Osteocyte (in vitro differentiated cells): ENCODE measurements at places on chromosomes 1 and 21. TPM values are rescaled to one million over a fixed set of nuclear protein-coding genes. Genes with fewer than 3 reads are reported as not detected.
A peak's percentile ranks its signal among the peaks of the same experiment; 100 is the strongest.

HLX gene
- total RNA-seq = 0.54 and 1.5 TPM in 2 replicates

CCDC28B gene
- total RNA-seq = 24.0 and 29.9 TPM in 2 replicates

OR2W3 gene
- 0.52 and 0.75 TPM in 2 replicates for total RNA-seq

RHD gene
- not detected in 2 replicates for total RNA-seq

TAS1R1 gene
- not detected in 2 replicates for total RNA-seq

SLC44A5 gene
- 0.21 and 0.44 TPM in 2 replicates for total RNA-seq

PRAMEF6 gene
- total RNA-seq = not detected in 2 replicates

- DNase-seq = no peak
Measured at GRCh38 chr1:12549460-12550349, 68.3 kb downstream of the DHRS3 start.

GRCh38 chr1:168468822-168469221, 75.0 kb downstream of the XCL2 start:
- DNase-seq = no peak

- DNase-seq = no peak
Measured at GRCh38 chr1:67897270-67897949, 64.1 kb upstream of the GNG12 start.

- no peak for DNase-seq
Measured at GRCh38 chr21:25670726-25671125, 31.7 kb downstream of the JAM2 start.

DNA sequence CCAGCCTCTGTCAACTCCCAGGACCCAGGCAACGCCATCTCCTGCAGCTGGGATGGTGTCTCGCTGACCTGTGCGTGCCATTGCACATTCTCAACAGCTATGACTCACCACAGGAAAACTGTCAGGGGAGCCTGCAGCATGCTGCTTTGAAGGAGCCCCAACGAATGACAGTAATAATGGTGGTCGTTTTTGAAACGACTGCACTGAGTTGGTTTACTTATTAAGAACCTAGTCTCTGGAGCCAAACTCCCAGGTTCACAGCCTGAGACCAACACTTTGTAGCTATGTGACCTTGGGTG, 21.6 kb downstream of the TCEA3 start:
- peak; percentile 87 for DNase-seq

DNA sequence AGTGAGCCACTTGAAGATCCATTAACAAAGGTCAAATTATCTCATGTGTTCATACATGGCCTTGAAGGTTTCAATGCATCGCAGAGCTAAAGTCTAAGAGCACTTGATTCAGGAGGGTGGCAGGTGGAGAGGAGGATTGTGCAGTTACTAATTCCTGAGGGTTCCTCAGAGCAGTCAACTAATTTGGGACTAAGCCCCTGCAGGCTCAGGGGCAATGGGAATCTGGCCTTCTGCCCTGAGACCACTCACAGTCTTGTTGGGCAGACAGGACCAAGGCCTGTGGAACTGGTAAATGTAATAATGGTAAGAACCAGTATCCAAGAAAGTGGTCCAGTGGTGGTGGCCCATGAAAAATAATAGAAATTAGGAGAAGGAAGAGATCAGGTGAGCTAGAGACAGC, 127.4 kb upstream of the HMGB4 start:
- DNase-seq = peak; percentile 75

GRCh38 chr21:31733551-31734149, 1.7 kb upstream of the SCAF4 start:
- no peak for DNase-seq

GRCh38 chr1:248849637-248850036, 9.2 kb downstream of the ZNF692 start:
- peak; percentile 34 for DNase-seq

- no peak for DNase-seq
Measured at GRCh38 chr1:33358114-33358794, 37.4 kb upstream of the A3GALT2 start.

DNA sequence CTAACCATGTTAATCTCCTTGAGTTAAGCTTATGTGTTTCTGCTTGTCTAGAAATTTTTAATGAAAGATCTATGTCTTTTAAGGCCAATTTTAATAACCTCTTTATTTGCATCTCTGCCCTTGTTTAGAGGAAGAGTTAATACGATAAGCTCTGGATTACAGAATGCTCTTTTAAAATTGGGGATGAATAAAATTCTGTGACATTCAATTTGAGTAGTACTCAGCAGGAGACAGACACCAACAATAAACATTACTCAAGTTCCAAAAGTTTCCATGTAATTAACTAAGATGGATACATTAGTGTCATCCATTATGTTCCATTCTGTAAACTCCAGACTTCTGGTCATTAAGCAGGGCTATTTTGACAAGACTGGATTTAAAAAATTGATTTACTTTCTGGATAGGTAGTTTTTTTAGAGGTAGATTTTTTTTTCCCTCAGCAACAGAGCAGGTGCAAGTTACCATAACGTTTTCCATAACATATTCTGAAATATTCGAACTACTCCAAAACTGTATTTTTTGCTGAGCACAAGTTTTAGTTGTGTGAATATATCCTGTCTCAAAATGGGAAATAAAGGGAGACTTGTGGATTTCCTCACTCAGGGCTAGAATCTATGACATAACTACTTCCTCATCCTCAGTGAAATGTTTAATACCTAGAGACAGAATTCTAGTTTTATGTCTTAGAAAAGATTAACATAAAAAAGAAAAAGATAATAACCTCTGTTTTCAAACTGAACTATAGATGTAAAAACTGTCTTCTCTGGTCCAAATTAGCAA, 221.7 kb downstream of the NEGR1 start:
- DNase-seq = no peak
